ENCODE measurements at places on chromosomes 11 and 22.
A peak's percentile ranks its signal among the peaks of the same experiment; 100 is the strongest.

DNA sequence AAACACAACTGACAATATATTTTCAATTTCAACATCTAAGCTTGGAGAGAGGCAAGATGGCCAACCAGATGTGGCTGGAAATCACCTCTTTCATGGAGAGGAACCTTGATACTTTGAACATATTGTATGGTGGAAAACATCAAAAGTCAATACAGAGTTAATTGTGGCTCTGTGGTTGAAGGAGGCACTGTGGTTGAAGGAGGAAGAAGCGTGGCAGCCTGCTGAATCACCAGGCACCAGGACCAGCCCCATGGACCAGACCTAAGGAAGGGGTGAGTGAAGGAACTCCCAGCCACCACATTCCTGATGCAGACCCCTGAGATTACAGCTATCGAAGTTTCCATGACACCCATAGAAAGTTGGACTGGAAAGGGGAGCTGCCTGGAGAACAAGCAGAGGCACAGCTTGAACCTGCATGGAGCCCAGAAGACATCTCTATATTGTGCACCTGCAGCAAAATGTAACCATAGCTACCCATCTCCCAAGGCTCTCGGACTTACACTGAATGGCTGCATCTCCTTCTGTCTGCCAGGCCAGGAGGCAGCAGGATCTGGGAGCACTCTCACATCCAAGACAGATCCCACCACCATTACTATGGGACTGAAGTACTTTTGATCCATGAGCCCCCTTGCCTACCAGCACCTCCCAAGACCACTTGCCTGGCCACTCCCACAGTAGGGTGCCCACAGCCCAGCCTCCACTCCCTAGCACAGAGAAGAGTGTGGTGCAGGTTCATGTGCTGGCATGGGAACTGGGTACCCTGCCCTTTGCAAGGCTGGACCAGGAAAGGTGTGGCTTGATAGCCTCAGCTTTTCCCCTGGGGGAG is 79.8 kb upstream of the SC5D start:
- DNase-seq, result no peak

GRCh38 chr11:62472063-62472884 is 53.4 kb downstream of the SCGB1A1 start:
- peak; percentile 66 for DNase-seq

GRCh38 chr11:115527534-115528125 is 23.4 kb upstream of the CADM1 start:
- no peak for DNase-seq

DNA sequence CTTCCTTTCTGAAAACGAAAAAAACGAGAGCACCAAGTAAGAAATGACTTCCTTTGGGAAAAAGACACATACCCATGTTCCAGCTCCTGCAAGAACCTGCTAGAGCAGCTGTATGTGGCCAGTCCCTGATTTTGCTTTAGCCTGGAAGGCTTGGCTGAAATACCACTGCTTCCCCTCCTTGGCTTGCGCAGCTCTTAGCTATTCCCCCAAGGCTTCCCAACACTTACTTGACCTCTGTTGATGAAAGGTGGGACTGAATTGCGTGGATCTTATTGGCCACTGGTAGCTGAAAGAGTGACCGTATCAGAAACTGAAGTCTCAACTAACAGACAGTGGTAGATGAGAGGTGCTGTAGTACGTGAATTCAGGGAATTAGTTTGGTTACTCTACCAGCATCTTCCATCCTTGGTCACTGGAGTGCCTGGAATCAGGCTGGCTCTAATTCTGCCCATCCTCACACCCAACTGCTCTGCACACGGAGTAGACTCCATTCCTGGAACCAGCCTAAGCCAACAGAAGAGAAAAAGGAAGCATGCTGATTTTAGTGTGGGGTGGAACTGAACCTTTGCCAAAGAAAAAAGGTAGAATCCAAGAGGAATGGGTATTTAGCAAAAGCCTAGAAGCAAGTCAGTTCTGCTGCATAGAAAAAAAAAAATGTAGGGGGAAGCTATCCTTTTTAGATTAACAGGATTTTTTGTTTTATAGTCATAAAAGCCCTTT is 73.8 kb upstream of the CRTAM start:
- DNase-seq, result no peak

- DNase-seq, result no peak
Observed at GRCh38 chr22:26463688-26464087, 19.9 kb downstream of the HPS4 start.

DNA sequence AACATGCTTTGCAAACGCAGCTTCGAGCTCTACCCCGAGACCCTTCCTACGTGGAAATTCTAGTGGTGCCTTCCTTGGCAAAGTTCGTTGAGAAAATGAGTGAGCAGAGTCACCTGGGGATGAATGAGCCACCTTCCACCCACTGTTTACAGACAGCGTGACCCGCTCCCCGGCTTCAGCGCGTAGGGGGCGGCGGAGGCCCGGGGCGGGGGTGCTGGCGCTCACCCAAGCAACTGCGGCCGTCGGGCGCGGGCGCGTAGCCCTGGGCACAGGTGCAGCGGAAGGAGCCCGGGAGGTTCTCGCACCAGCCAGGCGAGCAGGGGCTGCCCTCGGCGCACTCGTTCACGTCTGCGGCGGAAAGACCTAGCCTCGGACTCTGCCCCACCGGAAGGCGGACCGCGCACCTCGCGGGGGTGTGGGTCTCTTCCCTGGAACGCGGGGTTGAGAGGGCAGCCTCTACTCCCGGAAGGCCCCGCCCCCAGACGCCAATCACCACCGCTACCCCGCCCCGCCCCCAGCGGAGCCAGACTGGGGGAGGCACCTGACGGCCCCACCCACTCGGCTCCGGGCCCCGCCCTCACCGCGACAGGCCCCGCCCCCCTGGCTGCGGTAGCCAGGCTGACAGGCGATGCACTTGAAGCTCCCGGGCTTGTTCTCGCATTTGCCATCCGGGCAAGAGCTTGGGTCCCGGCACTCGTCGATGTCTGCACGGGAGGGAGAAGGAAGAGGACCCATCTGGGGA is 11.8 kb downstream of the LTBP3 start:
- no peak for DNase-seq

DNA sequence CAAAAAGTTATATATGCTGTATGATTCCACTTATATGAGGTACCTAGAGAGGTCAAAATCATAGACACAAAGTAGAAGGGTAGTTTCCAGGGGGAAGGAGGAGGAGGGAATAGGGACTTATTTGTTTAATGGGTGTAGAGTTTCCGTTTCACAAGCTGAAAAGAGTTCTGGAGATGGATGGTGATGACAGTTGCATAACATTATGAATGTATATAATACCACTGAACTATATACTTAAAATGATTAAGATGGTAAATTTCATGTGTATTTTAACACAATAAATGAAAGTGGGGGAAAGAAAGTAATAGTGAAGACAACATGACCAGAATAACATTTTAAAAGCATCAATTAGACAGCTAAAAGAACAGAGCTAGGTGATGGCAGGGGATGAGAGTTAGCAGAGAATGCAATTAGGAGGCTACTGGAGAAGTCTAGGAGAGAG is 51.2 kb downstream of the MRTFA start:
- peak; percentile 22 for DNase-seq

DNA sequence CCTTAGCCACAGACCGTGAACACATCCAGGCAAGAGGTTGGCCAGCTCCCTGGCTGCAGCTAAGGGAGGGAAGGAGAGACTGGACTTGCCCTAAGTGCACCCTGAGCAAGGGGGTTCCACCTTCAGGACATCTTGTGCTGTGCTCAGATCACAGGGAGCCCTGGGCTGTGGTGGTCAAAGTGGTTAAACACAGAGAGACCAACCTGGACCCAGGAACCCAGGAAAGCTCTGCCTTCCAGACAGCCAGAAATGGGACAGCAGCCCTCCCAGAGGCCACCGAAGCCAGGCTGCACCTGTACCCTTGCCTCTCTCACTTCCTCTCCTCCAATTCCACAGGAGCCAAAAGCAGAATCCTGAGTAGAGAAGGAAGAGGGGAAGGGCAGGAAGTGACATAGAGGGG is 105.2 kb upstream of the TMEM45B start:
- DNase-seq, result no peak

DNA sequence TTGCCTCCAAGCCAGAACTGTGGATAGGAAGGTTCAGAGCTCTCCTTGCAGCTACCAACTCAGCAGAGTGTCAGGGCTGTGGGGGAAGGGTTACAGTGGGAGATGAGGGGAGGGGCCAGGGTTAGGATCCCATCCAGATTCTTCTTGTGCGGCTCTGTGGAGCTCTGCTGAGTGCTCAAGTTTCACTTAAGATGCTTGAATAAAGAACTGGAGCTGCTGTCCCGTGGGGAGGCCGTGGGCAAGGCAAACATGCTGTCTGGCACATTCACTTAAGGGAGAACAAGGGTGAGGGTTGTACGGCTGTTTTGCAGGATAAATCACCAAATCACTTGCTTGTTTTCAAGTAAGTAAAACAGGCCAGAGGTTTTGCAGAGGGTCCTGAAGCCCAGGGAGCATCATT is 197.1 kb downstream of the FAM76B start:
- DNase-seq, result peak; percentile 71

DNA sequence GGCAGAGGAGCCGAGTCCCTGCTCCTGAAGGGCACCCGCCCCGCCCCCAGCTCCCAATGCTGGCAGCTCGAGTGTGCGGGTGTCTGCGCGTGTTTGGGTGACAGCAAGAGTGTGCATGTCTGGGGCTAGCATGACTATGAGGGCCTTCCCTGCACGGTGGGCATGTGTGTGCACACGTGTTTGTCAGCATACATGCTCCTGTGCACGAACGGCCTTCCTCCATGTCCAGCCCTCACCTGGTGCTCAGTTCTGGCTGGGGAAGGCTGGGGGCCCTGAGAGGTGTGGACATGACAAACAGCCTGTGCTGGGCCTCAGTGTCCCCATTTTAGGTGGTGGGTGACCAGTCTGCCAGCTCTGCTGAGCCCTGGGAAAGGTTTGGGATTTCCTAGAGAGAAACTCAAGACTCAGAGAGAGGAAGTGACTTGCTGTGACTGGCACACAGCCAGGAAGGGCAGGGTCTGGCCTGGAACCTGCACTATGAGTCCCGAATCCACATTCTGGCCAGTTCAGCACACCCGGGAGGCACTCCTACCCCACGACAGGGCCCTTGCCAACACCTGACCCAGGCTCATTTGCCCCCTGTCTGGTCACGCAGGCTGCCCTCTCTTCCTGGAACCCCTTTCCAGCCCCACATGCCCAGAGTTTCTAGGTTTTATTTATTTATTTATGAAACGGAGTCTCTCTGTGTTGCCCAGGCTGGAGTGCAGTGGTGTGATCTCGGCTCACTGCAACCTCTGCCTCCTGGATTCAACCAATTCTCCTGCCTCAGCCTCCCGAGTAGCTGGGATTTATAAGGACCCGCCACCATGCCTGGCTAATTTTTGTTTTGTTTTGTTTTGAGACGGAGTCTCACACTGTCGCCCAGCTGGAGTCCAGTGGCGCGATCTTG is 3.3 kb upstream of the SHISA8 start:
- peak; percentile 70 for DNase-seq

DNA sequence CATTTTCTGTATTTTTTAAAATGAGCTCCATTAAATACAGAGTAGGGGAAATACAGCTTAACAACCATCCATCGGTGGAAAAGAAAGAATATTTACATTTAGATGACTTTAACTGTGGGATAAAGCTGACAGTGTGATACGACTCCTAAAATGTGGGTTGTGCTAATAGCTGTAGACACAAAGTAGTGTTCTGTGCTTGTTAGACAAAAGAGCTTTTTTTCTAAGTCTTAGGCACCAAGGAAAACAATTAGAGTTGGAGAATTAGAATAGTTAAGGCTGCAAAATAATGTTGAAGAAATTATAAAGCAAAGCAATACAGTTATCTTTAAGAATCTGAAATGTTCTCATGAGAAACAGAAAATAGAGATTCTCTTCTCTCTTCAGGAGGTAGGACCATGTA is 307.7 kb upstream of the KIRREL3 start:
- no peak for DNase-seq

Data from fibroblast of skin of scalp (primary cell).